Heart right ventricle (tissue), 16 donors: ENCODE measurements at places on chromosomes 4 and X. TPM values are rescaled to one million over a fixed set of nuclear protein-coding genes. Genes with fewer than 3 reads are reported as not detected.

DNA sequence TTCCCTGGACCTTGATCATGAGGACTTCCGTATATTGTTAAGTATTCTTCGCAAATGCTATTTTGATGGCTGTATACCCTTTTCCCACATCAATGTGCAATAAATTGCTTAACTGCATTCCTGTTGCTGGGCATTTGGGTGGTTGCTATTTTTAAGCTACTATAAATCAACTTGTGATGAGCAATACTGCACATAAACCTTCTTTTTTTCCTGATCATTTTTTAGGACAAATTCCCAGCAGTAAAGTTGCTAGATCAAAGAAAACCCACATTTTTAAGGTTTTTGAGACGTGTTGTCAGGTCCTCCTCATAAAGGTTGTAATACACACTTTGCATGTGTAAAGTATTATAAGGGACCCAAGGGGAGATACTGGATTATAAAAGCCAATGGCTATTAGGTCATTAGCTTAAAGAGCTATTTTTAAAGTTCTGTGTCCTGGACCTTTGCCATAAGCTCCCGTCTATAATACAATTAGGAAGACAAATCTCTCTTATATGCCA lies 35.6 kb downstream of the LIMCH1 start:
- DNase-seq, result no peak
- peaks cover 61% of the 10 kb centered on the region for H3K4me1 ChIP-seq
- H3K27me3 ChIP-seq, result no peaks in the 10 kb centered on the region
- no peaks in the 10 kb centered on the region for H3K36me3 ChIP-seq
- no peak overlapping the region for H3K27ac ChIP-seq

DNA sequence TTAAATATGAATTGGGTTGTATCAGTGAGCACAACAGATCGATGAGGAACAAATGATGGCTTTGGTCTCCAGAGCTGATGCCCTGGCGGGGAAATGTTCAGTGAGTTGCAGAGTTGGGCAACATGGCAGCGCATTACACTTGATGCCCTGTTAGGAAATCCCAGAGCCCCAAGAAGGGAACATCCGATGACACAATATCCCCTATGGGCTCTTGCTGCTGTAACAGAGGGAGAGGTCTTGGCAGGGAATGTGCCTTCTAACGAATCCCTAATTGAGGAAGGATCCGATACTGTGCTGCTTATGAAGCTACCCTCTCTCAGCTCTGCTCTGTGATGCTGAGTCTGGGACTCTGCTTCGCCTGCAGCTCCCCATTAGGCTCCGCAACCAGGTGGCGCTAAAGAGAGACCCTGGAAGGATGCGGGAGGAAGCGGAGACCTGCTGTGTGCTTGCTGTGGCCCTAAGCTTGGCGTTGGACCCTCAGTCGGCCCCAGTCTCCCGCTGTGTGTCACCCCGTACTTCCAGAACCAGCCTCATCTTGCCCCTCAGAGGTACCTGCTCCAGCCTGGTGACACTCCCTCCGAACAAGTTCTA lies 38.9 kb downstream of the PDHA1 start:
- H3K27me3 ChIP-seq, result no peaks in the 10 kb centered on the region
- H3K4me1 ChIP-seq, result no peaks in the 10 kb centered on the region
- H3K4me3 ChIP-seq, result no peak overlapping the region
- no peak overlapping the region for H3K27ac ChIP-seq

- H3K4me3 ChIP-seq, result no peak within 1 kb of the TSS
- no peak for DNase-seq
- H3K36me3 ChIP-seq, result no peaks in the 10 kb centered on the region
- peaks cover 33% of the 10 kb centered on the region for H3K27me3 ChIP-seq
- no peaks in the 10 kb centered on the region for H3K4me1 ChIP-seq
Observed at GRCh38 chrX:133218329-133218728, at the start of gene TFDP3. TFDP3 (minus strand) TSS chrX:133218354; CDS start chrX:133218259, 95 bp downstream.

GRCh38 chr4:85895755-85896154 lies 420.8 kb downstream of the ARHGAP24 start:
- no peak for DNase-seq
- H3K27ac ChIP-seq, result no peak overlapping the region
- H3K4me1 ChIP-seq, result peaks cover 11% of the 10 kb centered on the region
- H3K4me3 ChIP-seq, result no peak overlapping the region
- no peaks in the 10 kb centered on the region for H3K27me3 ChIP-seq

DNA sequence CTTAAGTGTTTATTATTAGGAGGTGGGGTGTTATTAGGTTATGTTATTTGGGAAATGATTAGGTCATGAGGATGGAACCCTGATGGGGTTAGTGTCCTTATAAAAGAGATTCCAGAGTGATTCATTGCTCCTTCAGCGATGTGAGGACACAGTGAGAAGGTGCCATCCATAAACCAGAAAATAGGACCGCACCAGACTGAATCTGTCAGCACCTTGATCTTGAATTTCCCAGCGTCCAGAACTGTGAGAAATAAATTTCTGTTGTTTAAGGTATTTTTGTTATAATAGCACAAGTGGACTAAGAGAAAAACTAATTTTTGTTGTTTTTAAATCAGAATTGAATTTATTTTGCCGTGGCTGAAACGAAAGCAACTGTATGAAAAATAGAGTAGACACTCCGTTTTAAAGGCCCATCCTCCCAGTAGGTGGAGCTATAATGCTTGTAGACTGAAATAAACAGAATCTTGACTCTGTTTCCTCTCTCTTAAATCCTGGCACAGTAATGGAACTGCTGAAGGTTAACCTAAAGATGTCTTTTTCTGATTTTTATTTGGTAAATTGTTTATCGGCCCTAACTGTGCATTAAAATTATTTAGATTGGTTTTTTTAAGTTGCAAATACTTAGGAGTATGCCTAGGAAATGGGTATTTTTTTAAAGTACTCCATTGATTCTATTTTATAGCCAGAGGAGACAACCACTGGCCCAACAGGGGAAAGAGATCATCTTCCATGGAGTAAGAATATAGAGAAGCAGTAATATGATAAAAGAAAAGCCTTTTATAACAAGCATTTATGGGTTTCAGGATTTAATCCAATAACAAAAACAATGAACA lies 133.2 kb upstream of the ADAMTS3 start:
- no peak overlapping the region for H3K27ac ChIP-seq
- no peak for DNase-seq
- no peaks in the 10 kb centered on the region for H3K4me1 ChIP-seq
- peak overlapping the region; percentile 44 for H3K4me3 ChIP-seq
- no peaks in the 10 kb centered on the region for H3K36me3 ChIP-seq

DNA sequence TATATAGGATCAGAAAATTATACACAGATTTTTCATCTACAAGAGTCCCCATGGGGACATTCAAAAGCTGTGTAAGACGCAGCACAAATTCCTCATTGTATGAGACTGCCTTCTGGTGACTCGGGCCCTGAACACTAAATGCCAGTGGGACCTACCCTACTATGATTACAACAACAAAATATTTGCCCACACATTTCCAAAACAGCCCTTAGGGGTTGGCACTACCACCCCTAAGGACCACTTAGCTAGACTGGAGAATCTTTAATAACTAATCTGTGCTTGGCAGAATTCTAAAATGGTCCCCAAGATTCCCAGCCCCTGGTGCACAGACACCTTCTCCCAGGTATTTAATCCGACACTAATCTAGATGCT lies 29.1 kb downstream of the UCHL1 start:
- DNase-seq, result no peak
- no peak overlapping the region for H3K27ac ChIP-seq
- H3K4me3 ChIP-seq, result no peak overlapping the region

GRCh38 chr4:142959173-142959572 lies 113.1 kb upstream of the INPP4B start:
- no peak for DNase-seq
- no peak overlapping the region for H3K27ac ChIP-seq

The ATP2B3 gene
- not detected for total RNA-seq
